Frontal cortex (tissue), 4 donors: ENCODE measurements at places on chromosomes 5 and 9.

DNA sequence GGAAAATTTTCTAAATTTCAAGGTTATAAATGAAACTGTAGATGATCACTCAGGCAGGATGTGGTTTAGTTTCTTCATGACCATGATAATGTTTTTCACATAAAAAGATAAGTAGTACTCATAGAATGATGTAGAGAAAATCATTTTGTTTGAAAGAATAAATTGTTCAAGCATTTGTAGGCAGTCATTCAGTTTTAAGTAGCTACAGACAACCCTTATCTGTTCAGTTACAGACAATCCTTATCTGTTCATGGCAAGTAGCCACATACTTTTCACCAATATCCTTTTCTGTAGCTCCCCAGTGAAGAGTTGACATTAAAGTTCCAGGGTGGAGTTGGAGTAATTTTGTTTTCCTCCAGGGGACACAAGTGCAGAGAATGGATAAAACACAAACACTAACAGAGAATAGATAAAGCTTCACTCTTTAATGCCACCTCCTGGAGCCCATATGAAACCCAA, 278.1 kb upstream of the TNC start:
- no peak for DNase-seq

DNA sequence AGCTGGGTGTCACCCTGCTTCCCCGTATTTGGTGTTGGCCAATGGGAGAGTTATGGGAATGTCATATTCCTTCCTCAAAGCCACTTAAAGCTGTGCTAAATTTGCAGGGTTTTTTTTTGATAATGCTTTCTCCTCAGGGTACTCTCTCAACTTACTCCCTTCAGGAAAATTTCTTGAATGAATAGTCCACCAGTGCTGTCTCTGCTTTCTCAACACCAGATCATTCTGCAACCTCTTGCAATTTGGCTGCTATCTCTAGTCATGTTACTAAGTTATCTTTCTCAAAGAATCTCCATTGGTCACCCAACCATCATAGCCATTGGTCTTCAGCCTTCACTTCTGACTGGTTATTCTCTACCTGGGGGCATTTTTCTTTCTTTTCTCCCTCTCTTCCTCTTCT, 13.4 kb upstream of the TNFAIP8 start:
- DNase-seq, result no peak

GRCh38 chr5:77743181-77743580, 33.0 kb downstream of the TBCA start:
- DNase-seq, result no peak

DNA sequence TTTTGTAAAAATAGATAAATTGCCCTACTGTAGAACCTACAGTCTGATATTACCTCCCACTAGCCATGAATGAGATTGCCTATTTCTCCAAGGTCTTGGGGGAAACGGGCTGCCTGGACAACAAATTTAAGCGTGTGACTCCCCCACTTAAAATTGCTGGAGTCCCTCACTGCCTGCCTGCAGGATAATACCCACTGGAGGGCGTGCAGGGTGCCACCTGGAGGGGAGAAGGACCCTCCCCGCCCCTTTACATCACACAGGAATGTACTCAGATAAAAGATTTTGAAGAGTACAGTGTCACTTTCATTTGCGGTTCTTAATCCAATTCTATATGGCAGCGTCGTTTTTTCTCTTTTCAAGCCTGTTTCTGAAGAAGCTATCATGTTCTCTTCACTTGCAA, 6.2 kb upstream of the TRIM7 start:
- no peak for DNase-seq

GRCh38 chr5:159324102-159324755, 6.1 kb downstream of the IL12B start:
- no peak for DNase-seq

GRCh38 chr9:95488954-95489353, 27.8 kb downstream of the PTCH1 start:
- no peak for DNase-seq

GRCh38 chr5:133392448-133392847, 219.9 kb downstream of the FSTL4 start:
- DNase-seq, result no peak

GRCh38 chr9:120878188-120879130, 1.5 kb upstream of the PHF19 start:
- no peak for DNase-seq

DNA sequence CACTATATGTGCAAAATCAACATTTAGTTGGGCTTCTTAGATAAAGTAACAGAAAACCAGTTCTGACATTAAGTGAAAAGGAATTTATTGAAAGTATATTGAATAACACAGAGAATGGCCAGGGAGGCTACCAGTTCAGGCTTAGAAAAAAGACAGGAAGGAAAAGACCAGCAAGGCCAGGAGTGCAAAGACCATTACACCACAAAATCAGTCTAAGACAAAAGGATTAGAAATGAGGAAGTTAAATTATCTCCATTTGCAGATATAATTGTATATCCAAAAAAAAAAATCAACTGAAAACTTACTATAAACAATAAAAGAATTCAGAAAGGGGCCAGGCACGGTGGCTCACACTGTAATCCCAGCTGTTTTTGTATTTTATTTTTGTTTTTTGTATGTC, 4.8 kb upstream of the TEX10 start:
- no peak for DNase-seq

DNA sequence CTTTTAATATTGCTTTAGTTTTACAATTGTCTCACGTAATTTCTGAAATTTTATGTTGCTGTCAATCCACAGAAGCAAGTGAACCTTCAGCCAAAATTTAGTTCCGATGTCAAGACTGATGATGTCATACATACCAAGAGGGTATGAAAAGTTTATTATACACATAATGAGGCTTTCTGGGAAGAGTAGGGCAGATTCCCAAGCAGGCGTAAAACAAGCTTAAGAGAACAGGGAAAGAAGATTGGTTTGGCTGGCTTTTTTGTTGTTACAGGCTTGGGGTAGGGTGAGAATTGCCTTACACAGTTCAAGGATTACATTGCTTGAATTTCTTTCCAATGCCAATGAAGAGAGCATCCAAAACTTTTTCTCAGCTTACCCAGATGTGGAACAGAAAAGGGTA, 1962.9 kb upstream of the CDH6 start:
- DNase-seq, result no peak

DNA sequence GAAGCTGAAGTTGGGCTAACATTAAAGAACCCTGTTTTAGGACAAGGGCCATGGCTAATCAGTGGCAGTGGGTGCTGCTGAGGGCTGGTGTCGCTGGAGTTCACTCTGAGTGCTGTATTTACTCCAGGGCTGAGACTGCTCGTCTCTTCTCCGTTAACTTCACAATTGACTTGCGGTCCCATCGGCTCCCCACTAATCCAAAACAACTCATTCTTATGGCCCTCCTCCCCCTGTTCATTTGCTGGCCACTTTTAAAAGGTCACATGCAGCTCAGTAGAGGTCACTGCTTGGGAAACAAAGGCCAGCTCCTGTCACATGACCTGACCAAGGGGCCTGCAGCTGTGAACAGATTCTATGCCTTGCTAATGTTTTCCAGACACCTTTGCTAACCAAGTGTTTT, 38.4 kb downstream of the PTCH1 start:
- no peak for DNase-seq

DNA sequence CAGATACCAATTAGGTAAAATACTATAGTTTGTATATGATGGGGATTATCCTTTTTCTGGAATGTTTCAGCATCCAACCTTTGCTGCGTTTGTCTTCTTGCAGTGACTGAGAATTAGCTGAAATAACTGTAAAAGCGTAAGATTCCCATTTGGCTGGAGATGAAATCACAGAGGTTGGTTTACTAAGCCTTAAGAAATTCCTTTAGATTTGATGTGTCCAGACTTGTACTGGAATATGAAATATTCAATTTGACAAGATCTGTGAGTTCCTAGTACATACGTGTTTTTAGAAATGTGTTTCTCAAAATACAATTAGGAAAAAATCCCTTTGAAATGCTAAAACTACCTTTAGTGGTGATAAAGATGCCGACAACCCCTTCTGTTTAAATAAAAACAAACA, 286.0 kb upstream of the DMRT1 start:
- no peak for DNase-seq

DNA sequence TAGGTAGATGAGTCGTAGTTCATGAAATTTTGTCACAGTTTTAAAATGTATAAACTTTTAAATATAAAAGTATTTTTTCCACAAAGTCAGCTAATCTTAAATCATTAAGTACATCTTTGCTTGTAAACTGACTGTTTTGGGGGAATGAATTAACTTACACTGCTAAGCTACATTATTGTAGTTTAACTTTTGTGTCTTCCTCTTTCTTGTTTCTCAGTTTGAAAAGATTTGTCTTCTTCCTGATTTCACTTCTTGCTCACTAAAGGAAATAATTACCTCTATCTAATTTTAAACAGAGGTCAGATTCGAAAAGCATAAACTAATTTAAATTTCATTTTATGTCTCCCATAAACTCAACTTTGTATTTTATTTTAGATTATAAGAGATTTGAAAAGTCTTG, 5.7 kb downstream of the NIPSNAP3B start:
- no peak for DNase-seq

GRCh38 chr5:124772457-124773200, 26.2 kb upstream of the ZNF608 start:
- DNase-seq, result no peak

DNA sequence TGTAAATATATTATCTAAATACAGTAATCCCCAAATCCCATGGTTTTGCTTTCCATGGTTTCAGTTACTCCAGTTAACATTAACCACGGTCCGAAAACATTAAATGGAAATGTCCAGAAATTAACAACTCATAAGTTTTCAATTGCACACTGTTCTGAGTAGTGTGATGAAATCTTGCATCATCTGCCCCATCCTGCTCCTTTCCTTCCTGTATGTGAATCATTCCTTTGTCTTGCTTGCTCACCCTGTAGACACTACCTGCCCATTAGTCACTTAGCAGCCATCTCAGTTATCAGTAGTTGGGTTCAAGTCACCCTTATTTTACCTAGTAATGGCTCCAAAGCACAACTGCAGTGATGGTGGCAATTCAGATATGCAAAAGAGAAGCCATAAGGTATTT, 1568.5 kb upstream of the WWC1 start:
- no peak for DNase-seq

DNA sequence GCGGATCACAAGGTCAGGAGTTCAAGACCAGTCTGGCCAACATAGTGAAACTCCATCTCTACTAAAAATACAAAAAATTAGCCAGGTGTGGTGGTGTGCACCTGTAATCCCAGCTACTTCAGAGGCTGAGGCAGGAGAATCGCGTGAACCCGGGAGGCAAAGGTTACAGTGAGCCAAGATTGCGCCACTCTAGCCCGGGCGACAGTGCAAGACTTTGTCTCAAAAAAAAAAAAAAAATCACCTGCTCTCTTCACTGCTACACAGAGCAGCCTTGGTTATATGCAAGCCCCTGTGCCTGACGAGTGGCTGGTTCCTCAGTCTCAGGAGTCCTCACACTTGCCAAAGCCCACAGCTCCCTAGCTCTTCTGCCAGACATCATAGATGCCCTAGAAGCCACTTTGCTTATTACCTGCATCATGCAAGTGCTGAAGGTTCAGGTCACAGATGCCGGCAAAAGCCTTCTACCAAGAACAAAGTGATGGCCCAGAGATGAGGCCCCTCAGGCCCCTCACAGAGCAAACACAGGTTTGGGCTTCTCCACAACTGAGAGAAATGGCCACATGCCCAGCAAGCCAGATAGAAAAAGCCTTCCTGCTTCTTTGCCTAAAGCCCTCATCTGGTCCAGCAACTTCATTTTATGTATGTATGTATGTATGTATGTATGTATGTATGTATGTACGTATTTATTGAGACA, 176.4 kb downstream of the AUH start:
- no peak for DNase-seq
